ENCODE measurements at places on chromosomes 5 and 9. TPM values are rescaled to one million over a fixed set of nuclear protein-coding genes. Genes with fewer than 3 reads are reported as not detected.

DNA sequence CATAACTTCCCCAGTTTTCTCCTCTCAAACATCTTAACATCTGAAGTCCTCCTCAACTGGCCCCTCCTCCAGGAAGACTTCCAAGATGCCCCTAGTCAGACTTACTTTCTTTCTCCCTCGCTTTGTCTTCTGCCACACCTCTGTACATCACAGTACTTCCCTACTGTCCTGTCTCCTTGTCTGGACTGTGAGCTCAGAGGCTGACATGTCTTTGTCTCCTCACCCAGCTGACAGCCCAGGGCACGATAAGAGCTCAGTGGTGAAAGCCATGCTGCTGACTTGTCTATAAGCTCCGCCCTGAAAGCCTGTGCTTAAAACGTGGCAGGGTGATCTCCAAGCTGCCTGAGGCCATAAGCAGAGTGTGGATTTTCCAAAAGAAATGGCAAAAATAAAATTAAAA, 33.0 kb upstream of the SLC25A51 start:
- H3K4me3 ChIP-seq, result no peak overlapping the region
- H3K36me3 ChIP-seq, result peaks cover 21% of the 10 kb centered on the region
- no peaks in the 10 kb centered on the region for H3K27me3 ChIP-seq
- peaks cover 31% of the 10 kb centered on the region for H3K4me1 ChIP-seq
- peak; percentile 90 for DNase-seq

- H3K4me1 ChIP-seq, result peaks cover 2% of the 10 kb centered on the region
- H3K4me3 ChIP-seq, result no peak overlapping the region
- no peaks in the 10 kb centered on the region for H3K36me3 ChIP-seq
These were observed 598.0 kb upstream of the RGMB start for GRCh38 chr5:98175474-98175873.

GRCh38 chr5:75051217-75051751, 1.1 kb downstream of the GCNT4 start:
- H3K4me1 ChIP-seq, result peaks cover 23% of the 10 kb centered on the region
- no peak for DNase-seq
- H3K4me3 ChIP-seq, result peak overlapping the region; percentile 82
- no peak overlapping the region for H3K27ac ChIP-seq
- no peaks in the 10 kb centered on the region for H3K27me3 ChIP-seq
- H3K36me3 ChIP-seq, result peaks cover 2% of the 10 kb centered on the region

DNA sequence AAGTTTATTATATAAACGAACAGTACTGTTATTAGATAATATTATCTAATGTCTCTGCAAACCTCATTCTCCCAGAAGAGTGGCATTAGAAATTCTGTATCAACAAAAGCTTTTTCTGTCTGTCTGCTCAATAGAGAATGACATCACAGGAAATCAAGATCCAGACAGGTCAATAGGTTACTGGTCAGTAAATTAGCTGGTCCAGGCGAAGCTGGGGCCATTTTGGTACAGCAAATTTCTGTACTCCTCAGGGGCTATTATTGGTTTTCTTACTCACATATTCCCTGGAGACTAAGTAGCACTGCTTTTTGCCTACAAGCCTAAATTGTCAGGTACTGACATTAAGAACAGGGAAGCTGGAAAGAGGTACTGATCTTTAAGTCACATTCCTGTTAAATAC, 80.5 kb downstream of the PLPP1 start:
- H3K4me3 ChIP-seq, result no peak overlapping the region
- peaks cover 3% of the 10 kb centered on the region for H3K4me1 ChIP-seq
- H3K27me3 ChIP-seq, result no peaks in the 10 kb centered on the region
- no peak overlapping the region for H3K27ac ChIP-seq

GRCh38 chr5:145774442-145774841, 60.7 kb downstream of the PRELID2 start:
- no peaks in the 10 kb centered on the region for H3K36me3 ChIP-seq
- no peaks in the 10 kb centered on the region for H3K27me3 ChIP-seq
- H3K27ac ChIP-seq, result no peak overlapping the region
- H3K4me1 ChIP-seq, result peaks cover 2% of the 10 kb centered on the region
- DNase-seq, result no peak
- no peak overlapping the region for H3K4me3 ChIP-seq

GRCh38 chr9:61666849-61667371, 477.1 kb downstream of the SPATA31A7 start:
- no peak overlapping the region for H3K27ac ChIP-seq
- no peak for DNase-seq
- H3K4me1 ChIP-seq, result no peaks in the 10 kb centered on the region
- H3K27me3 ChIP-seq, result no peaks in the 10 kb centered on the region

- H3K36me3 ChIP-seq, result no peaks in the 10 kb centered on the region
- no peak overlapping the region for H3K4me3 ChIP-seq
- H3K27ac ChIP-seq, result no peak overlapping the region
- no peaks in the 10 kb centered on the region for H3K4me1 ChIP-seq
These were observed 351.0 kb downstream of the KIAA0825 start for GRCh38 chr5:94267350-94267899.

ELOVL7 gene
- 0.18 TPM for total RNA-seq

LAMC3 gene
- total RNA-seq, result under 0.01 TPM

GRCh38 chr5:152532714-152533113, 127.6 kb upstream of the NMUR2 start:
- no peak overlapping the region for H3K4me3 ChIP-seq
- no peaks in the 10 kb centered on the region for H3K4me1 ChIP-seq
- no peak overlapping the region for H3K27ac ChIP-seq
- H3K36me3 ChIP-seq, result no peaks in the 10 kb centered on the region
- peak; percentile 56 for DNase-seq
- H3K27me3 ChIP-seq, result no peaks in the 10 kb centered on the region

DNA sequence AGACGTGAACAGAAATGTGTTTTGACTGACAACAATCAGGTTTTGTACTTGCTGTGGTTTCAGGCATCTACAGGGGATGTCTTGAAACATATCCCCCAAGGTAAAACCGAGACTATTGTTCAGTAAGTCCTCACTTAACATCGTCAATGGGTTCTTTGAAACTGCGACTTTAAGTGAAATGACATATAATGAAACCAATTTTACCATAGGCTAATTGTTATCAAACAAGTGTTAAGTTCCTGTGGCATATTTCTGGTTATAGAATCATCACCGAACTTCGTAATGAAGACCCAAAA, 16.4 kb upstream of the OMD start:
- no peak overlapping the region for H3K27ac ChIP-seq
- peaks cover 2% of the 10 kb centered on the region for H3K4me1 ChIP-seq
- no peaks in the 10 kb centered on the region for H3K36me3 ChIP-seq
- H3K27me3 ChIP-seq, result no peaks in the 10 kb centered on the region
- no peak for DNase-seq

PARP8 gene
- 8.2 TPM for total RNA-seq

- H3K27ac ChIP-seq, result no peak overlapping the region
- H3K4me3 ChIP-seq, result no peak overlapping the region
- no peaks in the 10 kb centered on the region for H3K27me3 ChIP-seq
These were observed 21.9 kb upstream of the CTSV start for GRCh38 chr9:97060796-97061195.

MCIDAS gene
- not detected for total RNA-seq

DNA sequence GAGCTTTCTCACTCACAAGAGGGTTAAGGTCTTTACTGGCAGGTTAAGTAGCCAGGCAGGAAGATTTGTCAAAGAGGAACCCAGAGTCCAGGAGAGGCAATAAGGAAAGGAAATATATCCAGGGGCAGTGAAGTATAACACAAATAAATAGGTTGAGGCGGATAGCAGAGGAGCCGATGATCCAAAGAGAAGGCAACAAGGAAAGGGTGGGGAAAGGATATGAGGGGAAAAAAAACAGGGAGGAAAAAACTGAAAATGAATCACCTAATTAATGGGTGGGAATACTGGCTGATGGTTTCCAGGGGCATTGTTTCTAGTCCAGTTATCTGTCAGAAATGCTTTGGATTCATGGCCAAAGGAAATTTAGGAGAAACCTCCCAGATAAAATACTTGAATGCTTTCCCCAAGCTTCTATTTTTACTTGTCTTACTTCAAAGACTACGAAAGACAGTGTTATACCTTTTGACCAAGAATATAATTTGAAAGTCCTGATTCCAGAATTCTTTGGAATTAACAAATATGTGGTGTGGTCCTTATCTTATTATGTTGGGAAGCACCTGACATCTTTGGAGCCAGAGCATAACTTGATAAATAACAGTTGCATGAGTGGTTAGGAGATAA, 146.5 kb downstream of the AOPEP start:
- DNase-seq, result no peak
- H3K4me1 ChIP-seq, result peaks cover 9% of the 10 kb centered on the region
- H3K4me3 ChIP-seq, result no peak overlapping the region

- H3K27ac ChIP-seq, result no peak overlapping the region
- no peaks in the 10 kb centered on the region for H3K4me1 ChIP-seq
- H3K27me3 ChIP-seq, result no peaks in the 10 kb centered on the region
- no peak overlapping the region for H3K4me3 ChIP-seq
These were observed 107.6 kb downstream of the PPP2R2B start for GRCh38 chr5:146770980-146771379.

DNA sequence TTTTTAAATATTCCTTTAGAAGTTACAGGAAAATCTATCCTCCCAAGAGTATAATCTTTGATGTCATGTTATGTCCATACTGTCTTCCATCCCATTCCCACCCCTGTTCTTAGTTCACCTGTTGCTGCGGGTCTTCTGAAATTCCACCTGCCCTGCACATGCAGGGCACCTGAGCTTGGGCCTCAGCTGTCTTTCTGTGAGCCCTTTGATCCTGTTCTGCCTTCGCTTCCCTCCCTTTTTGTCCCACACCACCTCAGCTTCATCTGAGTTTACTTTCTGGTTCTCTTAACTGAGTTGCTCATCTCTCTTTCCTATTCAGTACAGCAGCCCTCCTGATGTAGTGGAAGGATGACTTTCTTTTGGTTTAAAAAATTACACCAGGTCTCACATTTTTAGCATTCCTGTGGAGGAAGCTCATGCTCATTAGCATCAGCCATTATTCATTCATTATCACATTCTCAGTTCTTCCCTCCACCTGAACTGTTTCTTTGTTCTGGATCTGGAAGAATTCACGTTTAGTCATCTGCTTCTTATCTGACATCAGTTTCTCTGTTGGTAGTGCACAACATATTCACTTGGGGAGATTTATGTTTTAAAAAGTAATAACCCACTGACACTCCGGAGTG, 211.0 kb downstream of the ADCY2 start:
- no peak for DNase-seq
- H3K27me3 ChIP-seq, result no peaks in the 10 kb centered on the region
- H3K36me3 ChIP-seq, result no peaks in the 10 kb centered on the region
- H3K4me3 ChIP-seq, result no peak overlapping the region

DNA sequence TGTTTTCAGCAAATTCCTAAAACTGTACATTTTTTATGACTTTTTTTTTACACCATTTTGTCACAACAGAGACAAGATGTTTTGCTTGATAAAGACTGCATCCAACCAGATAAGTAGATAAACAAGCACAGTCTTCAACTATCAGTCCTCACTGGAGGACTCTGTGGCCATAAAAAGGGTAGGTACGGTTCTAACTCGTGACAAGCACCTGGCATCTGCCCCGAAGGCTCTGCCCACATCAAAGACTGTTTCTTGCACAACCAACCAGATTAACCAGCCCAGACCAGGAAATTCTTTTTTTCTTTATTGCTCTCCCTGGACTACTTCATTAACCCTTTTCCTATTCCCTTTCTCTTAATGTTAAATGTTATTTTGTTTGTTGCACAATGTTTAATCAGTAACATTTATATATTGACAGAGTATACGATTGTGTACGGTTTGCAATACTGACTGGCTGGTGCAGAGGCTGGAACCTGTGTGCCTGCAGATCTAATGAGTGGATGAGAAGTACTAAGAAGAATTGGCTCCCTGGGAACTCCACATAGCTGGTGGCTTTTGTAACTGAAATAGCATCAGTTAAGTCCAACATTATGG, 74.1 kb downstream of the SERINC5 start:
- no peaks in the 10 kb centered on the region for H3K27me3 ChIP-seq
- H3K4me3 ChIP-seq, result no peak overlapping the region
- H3K36me3 ChIP-seq, result no peaks in the 10 kb centered on the region
- no peaks in the 10 kb centered on the region for H3K4me1 ChIP-seq
- DNase-seq, result no peak
- no peak overlapping the region for H3K27ac ChIP-seq

- no peak for DNase-seq
- H3K27ac ChIP-seq, result no peak overlapping the region
- H3K36me3 ChIP-seq, result peaks cover 8% of the 10 kb centered on the region
- H3K4me1 ChIP-seq, result peaks cover 4% of the 10 kb centered on the region
These were observed 115.3 kb downstream of the GDNF start for GRCh38 chr5:37724395-37725125.

- peak overlapping the region; percentile 95 for H3K27ac ChIP-seq
- H3K4me1 ChIP-seq, result peaks cover 7% of the 10 kb centered on the region
- H3K27me3 ChIP-seq, result no peaks in the 10 kb centered on the region
These were observed 58.6 kb downstream of the DIAPH1 start for GRCh38 chr5:141560151-141560550.

DNA sequence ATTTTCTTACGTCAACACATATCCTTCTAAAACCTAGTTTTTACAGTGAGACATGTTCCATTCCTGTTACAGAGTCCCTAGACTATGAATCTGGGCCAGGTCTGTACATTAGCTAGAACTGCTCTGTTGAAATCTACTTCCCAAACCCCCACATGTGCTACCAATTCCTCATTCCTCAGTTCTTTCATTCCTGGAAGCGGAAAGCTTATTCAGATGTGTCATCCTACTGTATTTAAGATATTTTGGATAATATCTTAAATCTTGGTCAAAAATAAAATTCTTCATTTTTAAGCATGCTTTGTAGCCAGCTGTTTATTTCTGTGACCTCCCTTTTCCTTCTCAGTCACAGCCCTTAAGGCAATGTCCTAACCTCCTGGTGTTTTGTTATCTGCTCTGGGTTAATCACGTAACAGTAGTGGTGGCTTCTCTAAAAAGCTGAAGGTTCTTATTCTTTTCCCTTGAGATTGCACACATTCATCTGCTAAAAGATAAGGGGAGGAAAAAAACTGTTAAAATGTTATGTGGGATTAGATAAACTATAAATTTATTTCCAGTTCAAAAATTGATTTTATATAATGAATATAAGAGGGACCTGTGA, 35.6 kb downstream of the GLRX start:
- H3K36me3 ChIP-seq, result peaks cover 36% of the 10 kb centered on the region
- H3K27me3 ChIP-seq, result no peaks in the 10 kb centered on the region
- H3K4me3 ChIP-seq, result no peak overlapping the region
- peak; percentile 75 for DNase-seq
- peak overlapping the region; percentile 2 for H3K27ac ChIP-seq

DNA sequence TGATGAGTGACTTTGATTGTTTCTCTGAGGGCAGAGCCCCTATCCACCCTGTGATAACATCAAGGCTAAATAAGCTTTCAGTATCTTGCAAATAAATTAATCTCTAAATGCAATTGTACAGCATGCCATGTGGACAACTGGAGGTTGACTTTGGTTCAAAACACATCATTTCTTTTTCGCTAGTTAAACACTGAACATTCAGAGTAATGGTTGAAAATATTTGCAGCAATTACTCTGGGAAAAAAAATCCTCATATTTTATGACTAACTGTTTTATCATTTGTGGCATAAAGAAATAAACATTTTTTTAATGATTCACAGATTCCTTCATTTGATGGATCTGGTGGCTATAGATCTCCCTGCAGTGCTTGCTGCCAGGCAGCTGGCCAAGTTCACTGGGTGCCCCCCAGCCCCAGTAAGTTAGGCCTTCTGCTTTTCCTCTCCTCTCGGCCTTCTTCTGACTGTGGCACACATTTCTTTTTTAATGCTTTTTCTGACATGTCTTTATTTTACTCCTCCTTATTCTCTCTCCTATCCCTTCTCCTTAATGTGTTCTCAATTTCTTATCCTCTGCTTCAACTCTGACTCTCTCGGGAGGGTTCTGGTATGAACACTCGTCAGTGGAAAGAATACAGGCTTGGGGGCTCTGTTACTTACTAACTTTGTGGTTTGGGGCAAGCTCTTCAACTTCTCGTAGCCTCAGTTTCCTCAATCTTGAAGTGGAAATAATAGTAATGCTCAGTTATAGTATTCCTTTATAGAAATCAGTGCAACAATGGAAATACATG, 69.6 kb downstream of the ADAMTSL1 start:
- peaks cover 5% of the 10 kb centered on the region for H3K4me1 ChIP-seq
- H3K27me3 ChIP-seq, result no peaks in the 10 kb centered on the region
- no peak overlapping the region for H3K27ac ChIP-seq
- peak; percentile 76 for DNase-seq
- no peak overlapping the region for H3K4me3 ChIP-seq

PLCXD3 gene
- total RNA-seq, result under 0.01 TPM
